ENCODE measurements at places on chromosomes 4 and X.

GRCh38 chrX:148459343-148459742 lies 41.1 kb upstream of the AFF2 start:
- DNase-seq: no peak

GRCh38 chr4:20217521-20217920 lies 34.2 kb upstream of the SLIT2 start:
- DNase-seq: no peak

- no peak for DNase-seq
These were observed 275.1 kb downstream of the C4orf33 start for GRCh38 chr4:129371065-129371464.

DNA sequence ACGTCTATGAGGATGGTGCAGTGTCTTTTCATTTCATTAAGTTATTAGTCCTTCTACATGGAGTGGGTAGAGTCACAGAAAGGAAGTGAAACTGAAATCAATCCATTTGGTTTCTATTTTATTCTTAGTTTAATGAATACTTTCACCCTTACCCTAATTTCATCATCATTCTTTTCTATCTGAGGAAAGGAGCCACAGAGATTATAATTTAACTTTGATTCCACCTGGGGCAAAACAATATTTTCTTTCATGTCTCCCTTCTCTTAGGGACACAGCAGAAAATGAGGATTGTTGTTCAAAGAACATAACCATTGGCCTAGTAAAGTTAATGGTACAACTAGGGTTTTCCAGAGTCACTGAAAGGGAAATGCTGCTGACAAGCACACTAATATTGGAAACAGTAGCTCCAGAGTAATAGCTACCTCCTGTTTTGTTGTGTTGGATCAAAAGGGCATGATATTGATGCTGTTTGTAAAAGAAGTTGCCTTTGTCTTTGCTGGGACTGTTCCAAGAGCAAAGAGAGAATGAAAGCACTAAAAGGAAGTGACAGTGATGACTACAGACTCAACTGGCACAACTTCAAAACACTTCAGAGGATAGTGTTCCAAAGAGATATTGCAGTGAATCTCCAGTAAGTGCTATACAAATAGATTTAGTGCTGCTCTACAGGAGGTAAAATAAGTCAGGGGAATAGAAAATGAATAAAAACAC lies 247.1 kb upstream of the PITX2 start:
- DNase-seq: no peak

- DNase-seq: no peak
These were observed 25.6 kb downstream of the SPACA5B start for GRCh38 chrX:48156014-48156413.

DNA sequence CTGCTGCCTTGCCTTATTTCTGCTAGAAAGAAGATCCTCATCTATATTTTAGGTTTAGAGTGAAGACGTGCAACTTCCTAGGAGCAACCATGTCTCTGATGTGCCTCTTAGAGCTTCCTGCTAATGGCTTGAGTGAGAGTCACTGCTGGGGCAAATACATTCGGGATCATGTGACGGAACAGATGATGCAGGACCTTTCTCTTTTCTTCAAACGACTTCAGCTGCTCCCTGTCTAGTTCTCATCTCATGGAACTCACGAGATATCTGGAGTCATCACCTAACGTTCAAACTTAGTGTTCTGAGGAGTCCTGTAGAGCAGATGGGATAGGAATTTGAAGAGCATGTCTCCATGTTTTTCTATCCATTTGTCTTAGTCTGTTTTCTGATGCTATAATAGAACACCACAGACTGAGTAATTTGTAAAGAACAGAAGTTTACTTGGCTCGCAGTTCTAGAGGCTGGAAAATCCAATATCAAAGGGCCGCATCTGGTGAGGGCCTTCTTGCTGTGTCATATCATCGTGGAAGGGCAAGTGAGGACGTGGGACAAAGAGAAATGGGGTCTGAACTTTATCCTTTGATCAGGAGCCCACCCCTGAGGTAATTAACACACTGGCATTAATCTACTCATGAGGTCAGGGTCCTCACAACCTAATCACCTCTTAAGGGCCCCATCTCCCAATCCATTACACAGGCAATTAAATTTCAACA lies 43.5 kb upstream of the SCRG1 start:
- no peak for DNase-seq

GRCh38 chr4:27973700-27974099 lies 1113.1 kb downstream of the STIM2 start:
- DNase-seq: no peak

DNA sequence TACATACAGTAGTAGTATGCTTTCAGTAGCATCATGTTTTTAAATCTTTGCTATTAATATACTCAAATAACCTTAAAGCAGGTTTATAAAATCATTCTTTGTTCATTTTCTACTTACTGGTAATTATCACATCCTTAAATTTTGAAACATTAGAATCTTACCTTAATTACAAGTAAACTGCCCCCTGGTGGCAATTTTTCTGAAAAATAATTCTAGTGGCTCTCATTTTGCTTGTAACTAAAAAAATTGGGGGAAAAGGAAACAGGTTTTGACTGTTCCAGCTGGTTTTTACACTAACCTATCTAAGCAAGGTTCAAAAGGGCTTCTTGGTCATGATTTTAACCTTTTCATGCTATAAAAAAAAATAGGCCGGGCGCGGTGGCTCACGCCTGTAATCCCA lies 18.5 kb upstream of the DCAF4L1 start:
- DNase-seq: no peak

DNA sequence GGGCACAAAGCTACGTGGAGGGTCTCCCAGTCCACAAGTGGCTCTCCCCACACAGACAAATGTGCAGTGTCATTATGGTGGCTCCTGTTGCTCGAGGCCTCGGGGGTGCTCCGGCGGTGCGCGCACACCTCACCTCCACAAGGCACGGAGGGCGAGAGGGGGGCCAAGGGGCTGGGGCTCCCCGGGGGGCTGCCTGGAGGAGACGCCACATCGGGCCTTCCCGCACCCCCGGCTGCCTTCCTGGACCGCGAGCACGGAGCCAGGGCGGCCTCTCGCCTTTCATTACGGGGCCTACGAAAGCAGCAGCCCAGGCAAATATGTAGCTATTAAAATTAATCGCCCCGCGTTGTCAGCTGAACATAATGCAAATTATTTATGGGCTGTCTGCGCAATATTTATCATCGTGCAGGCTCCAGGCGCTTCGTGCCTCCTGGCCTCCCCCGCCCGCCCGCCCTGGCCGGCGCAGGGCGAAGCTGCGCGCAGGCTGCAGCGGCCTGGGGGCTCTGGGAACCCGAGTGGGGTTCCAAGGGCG lies 70.8 kb upstream of the BCOR start:
- DNase-seq: no peak

Measured in fibroblast of skin of left biceps (primary cell).